GM23248 (cell line): ENCODE measurements at places on chromosomes 11 and 22. TPM values are rescaled to one million over a fixed set of nuclear protein-coding genes. Genes with fewer than 3 reads are reported as not detected.

DNA sequence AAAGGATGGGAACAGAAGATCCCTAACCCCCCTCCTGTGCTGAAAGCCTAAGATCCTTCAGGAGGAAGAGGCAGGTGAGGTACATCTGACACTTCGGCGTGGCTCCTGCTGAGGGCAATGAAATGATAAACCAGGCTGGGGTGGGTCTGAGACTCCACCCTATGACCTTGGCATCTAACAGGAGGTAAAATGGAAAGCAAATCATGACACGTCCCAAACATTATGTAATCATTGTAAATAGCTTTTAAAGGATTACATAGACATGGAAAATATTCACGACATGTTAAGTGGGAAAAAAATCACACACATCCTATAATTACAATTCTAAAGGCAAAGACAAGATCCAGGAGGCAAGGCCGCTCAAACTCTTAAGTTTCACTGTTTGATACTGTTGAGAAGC lies 70.5 kb downstream of the LINC01488 start:
- no peak overlapping the region for H3K4me3 ChIP-seq
- H3K27ac ChIP-seq, result no peak overlapping the region
- H3K36me3 ChIP-seq, result no peaks in the 10 kb centered on the region
- no peaks in the 10 kb centered on the region for H3K27me3 ChIP-seq
- no peaks in the 10 kb centered on the region for H3K4me1 ChIP-seq

DNA sequence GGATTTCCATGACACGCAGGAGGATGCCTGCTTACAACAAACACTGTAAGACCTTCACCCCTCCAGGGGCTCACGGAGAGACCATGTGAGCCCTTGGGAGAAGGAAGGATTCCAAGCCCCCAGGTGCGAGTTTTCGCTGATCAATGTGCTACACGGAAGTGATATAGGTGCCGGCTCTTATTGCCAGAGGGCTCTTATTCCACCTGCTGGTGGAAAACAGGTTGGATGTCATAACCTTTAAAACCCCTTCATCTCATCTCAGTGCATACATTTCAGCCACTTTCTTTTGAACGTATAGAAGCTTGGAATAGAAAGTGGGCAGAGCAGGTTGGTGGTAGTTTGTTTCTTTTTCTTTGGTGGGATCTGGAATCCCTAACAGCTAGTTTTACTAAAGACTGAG lies 25.8 kb downstream of the LAYN start:
- H3K4me1 ChIP-seq, result peaks cover 31% of the 10 kb centered on the region
- no peak overlapping the region for H3K4me3 ChIP-seq
- no peaks in the 10 kb centered on the region for H3K27me3 ChIP-seq
- no peaks in the 10 kb centered on the region for H3K36me3 ChIP-seq

- H3K27me3 ChIP-seq, result no peaks in the 10 kb centered on the region
- peak overlapping the region; percentile 52; the same call in 1 of the 2 replicates for H3K4me3 ChIP-seq
- H3K36me3 ChIP-seq, result no peaks in the 10 kb centered on the region
- peak; percentile 73 for DNase-seq
These were observed 538.8 kb upstream of the B3GAT1 start for GRCh38 chr11:134950692-134951304.

- 0 out of 2 replicates have a peak overlapping the region, but pooled peaks have one; percentile 1 for H3K27ac ChIP-seq
- peaks cover 47% of the 10 kb centered on the region for H3K36me3 ChIP-seq
- H3K27me3 ChIP-seq, result no peaks in the 10 kb centered on the region
- H3K4me1 ChIP-seq, result peaks cover 49% of the 10 kb centered on the region
- DNase-seq, result peak; percentile 46
These were observed 18.4 kb downstream of the TNKS1BP1 start for GRCh38 chr11:57306161-57306876.

- no peaks in the 10 kb centered on the region for H3K36me3 ChIP-seq
- no peak overlapping the region for H3K4me3 ChIP-seq
- no peaks in the 10 kb centered on the region for H3K4me1 ChIP-seq
These were observed 462.1 kb downstream of the BUD13 start for GRCh38 chr11:116310698-116311097.

DNA sequence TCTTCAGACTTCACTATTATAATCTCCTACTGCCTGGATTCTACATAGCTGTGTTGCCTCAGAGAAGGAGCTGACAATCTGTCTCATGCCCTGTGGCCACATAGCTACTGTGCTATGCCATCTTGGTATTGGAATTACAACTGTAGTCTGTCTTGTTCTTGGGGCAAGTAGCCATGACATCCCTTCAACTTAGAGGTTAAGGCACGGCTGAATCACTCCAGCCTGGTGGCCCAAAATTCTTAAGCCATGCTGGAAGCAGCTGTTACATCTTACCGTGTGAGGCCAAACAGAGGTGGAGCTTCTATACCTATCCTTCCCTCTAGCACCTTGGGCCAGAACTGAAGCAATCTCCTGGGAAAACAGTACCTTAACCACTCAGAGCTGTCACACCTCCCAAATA lies 14.8 kb downstream of the CARD18 start:
- no peak overlapping the region for H3K27ac ChIP-seq
- DNase-seq, result no peak
- H3K4me1 ChIP-seq, result no peaks in the 10 kb centered on the region
- no peaks in the 10 kb centered on the region for H3K36me3 ChIP-seq
- H3K27me3 ChIP-seq, result no peaks in the 10 kb centered on the region

DNA sequence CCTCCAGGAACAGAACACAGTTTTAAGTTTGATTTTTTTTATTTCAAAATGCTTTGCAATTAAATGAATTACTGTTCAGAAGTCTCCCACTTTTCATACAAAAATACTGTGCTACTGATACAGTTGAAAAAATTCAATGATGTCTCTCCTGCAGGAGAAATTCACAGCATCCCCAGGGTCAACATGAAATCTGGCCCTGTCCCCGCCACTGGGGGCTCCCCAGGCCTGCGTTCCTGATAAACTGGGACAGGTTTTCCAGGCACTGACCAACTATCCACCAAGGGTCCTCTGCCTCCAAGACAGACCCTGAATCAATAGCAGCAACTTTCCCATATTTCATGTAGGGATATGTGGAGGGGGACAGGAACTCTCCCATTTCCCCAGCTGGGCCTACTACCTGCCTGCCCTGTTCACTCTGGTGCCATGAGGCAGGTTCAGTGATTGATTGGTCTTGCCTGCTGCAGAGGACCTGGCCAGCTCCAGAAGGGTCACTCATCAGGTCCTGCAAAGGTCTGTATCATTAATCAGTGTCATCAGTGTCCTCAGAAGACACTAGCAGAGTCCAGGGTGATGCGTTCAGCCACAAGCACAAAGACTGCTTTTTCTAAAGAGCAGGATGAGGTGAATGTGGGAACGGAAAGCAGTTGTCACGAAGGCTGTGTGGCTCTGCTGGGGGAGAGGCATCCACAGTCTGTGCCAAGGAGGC lies 43.4 kb downstream of the PISD start:
- no peaks in the 10 kb centered on the region for H3K36me3 ChIP-seq
- no peak overlapping the region for H3K4me3 ChIP-seq
- no peaks in the 10 kb centered on the region for H3K27me3 ChIP-seq
- no peaks in the 10 kb centered on the region for H3K4me1 ChIP-seq

GRCh38 chr22:45268167-45268957 lies 16.4 kb upstream of the UPK3A start:
- H3K36me3 ChIP-seq, result no peaks in the 10 kb centered on the region
- peak; percentile 60 for DNase-seq
- H3K4me3 ChIP-seq, result peak overlapping the region; percentile 84
- no peak overlapping the region for H3K27ac ChIP-seq

DNA sequence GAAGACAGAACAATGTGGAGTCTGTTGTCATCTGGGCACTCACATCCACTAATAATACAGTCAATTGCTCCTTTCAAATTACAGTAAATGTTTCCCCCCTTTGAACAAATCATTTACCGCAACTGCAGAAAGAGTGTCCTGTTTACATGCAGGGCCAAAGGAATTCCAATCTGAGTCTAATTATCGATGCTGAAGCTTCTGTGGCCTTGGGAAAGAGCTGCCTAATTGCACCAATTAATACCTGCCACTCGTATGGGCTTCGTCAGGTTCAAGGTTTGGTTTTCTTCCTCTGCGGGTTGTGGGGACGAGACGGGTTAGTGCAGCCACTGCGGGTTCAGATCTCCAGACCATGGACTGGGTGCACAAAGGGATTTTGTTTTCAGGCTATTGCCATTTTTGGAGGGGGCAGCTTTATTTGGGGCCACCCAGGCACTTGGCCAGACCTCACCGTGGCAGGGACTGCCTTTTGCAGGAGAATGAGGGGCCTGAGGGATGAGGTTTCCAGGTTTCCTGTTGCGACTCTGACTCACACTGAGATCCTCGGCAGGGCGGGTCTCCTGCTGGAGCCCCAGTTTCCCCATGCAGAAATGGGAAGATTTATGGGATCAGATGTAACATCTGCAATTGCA lies 147.6 kb downstream of the MIAT start:
- DNase-seq, result peak; percentile 25
- H3K36me3 ChIP-seq, result no peaks in the 10 kb centered on the region
- no peaks in the 10 kb centered on the region for H3K4me1 ChIP-seq
- no peak overlapping the region for H3K4me3 ChIP-seq
- no peaks in the 10 kb centered on the region for H3K27me3 ChIP-seq

GRCh38 chr11:125952973-125953372 lies 7.1 kb downstream of the VSIG10L2 start:
- H3K27ac ChIP-seq, result no peak overlapping the region
- H3K4me1 ChIP-seq, result peaks cover 6% of the 10 kb centered on the region; the same call in 1 of the 2 replicates
- H3K27me3 ChIP-seq, result peaks cover 11% of the 10 kb centered on the region; the same call in 1 of the 2 replicates

GRCh38 chr11:10678101-10678500 lies 15.5 kb downstream of the IRAG1 start:
- H3K4me3 ChIP-seq, result no peak overlapping the region
- no peak overlapping the region for H3K27ac ChIP-seq
- no peaks in the 10 kb centered on the region for H3K27me3 ChIP-seq
- DNase-seq, result no peak
- no peaks in the 10 kb centered on the region for H3K36me3 ChIP-seq

DNA sequence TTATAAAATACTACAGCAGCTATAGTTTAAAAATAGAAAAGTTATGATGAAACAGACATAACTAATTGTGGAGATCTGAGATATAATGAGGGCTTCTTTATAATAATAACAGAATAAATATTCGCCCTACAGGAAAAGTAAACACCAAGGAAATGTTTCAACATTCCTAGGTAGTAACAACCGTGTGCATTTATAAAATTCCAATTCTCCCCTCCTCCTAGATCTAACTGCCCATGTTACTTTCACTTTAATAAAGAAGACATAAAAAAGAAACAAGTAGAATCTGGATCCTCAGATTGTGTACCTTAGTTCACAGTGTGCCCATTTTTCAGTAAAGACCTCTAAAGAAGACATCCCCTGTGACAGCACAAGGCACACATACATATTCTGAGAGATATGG lies 57.8 kb upstream of the MN1 start:
- H3K4me1 ChIP-seq, result peaks cover 39% of the 10 kb centered on the region
- no peak for DNase-seq
- H3K27ac ChIP-seq, result peak overlapping the region; percentile 47
- H3K27me3 ChIP-seq, result no peaks in the 10 kb centered on the region
- peak overlapping the region; percentile 30; the same call in 1 of the 2 replicates for H3K4me3 ChIP-seq
- H3K36me3 ChIP-seq, result peaks cover 28% of the 10 kb centered on the region; the same call in 1 of the 2 replicates

- H3K27ac ChIP-seq, result peak within 1 kb of the TSS; percentile 23
- no peaks in the 10 kb centered on the region for H3K27me3 ChIP-seq
- peak within 1 kb of the TSS; percentile 97 for H3K4me3 ChIP-seq
- DNase-seq, result peak; percentile 99
- H3K36me3 ChIP-seq, result peaks cover 15% of the 10 kb centered on the region; the same call in 1 of the 2 replicates
- H3K4me1 ChIP-seq, result no peaks in the 10 kb centered on the region
These were observed at the start of gene NADSYN1 for GRCh38 chr11:71453037-71453917. Gene NADSYN1 (plus strand): TSS chr11:71453203. CDS start chr11:71453297, 94 bp downstream.

- H3K4me3 ChIP-seq, result no peak overlapping the region
- no peak for DNase-seq
- H3K27me3 ChIP-seq, result no peaks in the 10 kb centered on the region
- peak overlapping the region; percentile 34; the same call in 1 of the 2 replicates for H3K27ac ChIP-seq
- no peaks in the 10 kb centered on the region for H3K36me3 ChIP-seq
These were observed 3.9 kb downstream of the POLD4 start for GRCh38 chr11:67349457-67349856.

DNA sequence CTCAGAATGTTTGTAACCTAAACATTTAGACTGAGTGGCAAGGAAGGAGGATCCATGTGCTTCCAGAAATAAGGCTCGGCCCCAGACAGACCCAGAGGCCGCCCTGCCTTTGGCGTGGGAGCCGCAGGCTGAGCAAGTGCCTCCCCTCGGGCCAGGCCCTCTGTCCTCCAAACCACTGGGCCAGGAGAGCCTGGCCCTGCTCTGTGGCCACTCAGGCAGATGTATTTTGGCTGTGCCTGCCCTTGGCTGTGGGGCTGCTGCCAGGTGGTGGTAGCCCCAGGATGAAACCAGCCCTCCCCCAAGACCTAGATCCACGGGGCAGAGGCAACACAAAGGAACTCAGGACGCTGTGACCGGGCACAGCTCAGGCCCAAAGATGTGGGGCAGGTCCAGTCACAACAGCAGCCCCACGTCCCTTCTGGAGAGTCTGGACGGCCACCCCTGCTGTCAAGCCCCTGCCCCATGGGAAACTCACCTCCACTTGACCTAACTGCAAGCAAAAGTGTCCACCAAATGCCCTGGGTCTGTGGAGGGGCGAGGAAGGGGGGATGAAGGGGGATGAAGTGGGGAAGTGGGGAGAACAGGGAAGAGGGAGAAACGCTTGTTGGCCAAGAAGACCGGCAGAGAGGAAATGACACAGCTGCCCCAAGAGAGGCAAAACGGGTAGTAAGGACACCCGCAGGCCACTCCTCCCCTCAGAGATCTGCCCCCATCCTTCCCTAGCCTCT lies 24.0 kb downstream of the PISD start:
- H3K27me3 ChIP-seq, result no peaks in the 10 kb centered on the region
- H3K27ac ChIP-seq, result no peak overlapping the region
- no peak for DNase-seq
- no peaks in the 10 kb centered on the region for H3K4me1 ChIP-seq
- H3K4me3 ChIP-seq, result no peak overlapping the region

GRCh38 chr11:57650739-57651090 lies 1.0 kb upstream of the YPEL4 start:
- no peak overlapping the region for H3K4me3 ChIP-seq
- H3K27ac ChIP-seq, result no peak overlapping the region
- H3K36me3 ChIP-seq, result no peaks in the 10 kb centered on the region
- no peak for DNase-seq
- H3K4me1 ChIP-seq, result peaks cover 26% of the 10 kb centered on the region
- no peaks in the 10 kb centered on the region for H3K27me3 ChIP-seq

GRCh38 chr11:62341588-62341987 lies 4.3 kb downstream of the ASRGL1 start:
- H3K36me3 ChIP-seq, result no peaks in the 10 kb centered on the region
- no peak for DNase-seq
- peaks cover 13% of the 10 kb centered on the region for H3K27me3 ChIP-seq

The OR52I1 gene
- not detected in 2 replicates for polyA plus RNA-seq

The CYP2D6 gene
- polyA plus RNA-seq, result 0.15 and 0.16 TPM in 2 replicates

The CAVIN3 gene
- 290 and 301 TPM in 2 replicates for polyA plus RNA-seq

The BDNF gene
- polyA plus RNA-seq, result 58.1 and 59.7 TPM in 2 replicates

The TEX12 gene
- polyA plus RNA-seq, result not detected in 2 replicates

The SHANK3 gene
- polyA plus RNA-seq, result 0.08 and 0.10 TPM in 2 replicates

The OR6A2 gene
- not detected in 2 replicates for polyA plus RNA-seq

The SYT8 gene
- polyA plus RNA-seq, result not detected in 2 replicates

The GPHA2 gene
- not detected in 2 replicates for polyA plus RNA-seq
